ENCODE measurements at places on chromosomes 2 and 18. TPM values are rescaled to one million over a fixed set of nuclear protein-coding genes. Genes with fewer than 3 reads are reported as not detected.

- no peak for DNase-seq
- H3K36me3 ChIP-seq, result no peaks in the 10 kb centered on the region
- no peak overlapping the region for H3K27ac ChIP-seq
- H3K27me3 ChIP-seq, result no peaks in the 10 kb centered on the region
- no peaks in the 10 kb centered on the region for H3K4me1 ChIP-seq
- no peak overlapping the region for H3K4me3 ChIP-seq
Observed at GRCh38 chr2:85850451-85850850, 38.3 kb downstream of the ST3GAL5 start.

The TSPYL6 gene
- total RNA-seq, result not detected

GRCh38 chr2:141824790-141825189, 306.0 kb downstream of the LRP1B start:
- H3K4me1 ChIP-seq, result no peaks in the 10 kb centered on the region
- H3K4me3 ChIP-seq, result no peak overlapping the region
- no peaks in the 10 kb centered on the region for H3K36me3 ChIP-seq
- no peak overlapping the region for H3K27ac ChIP-seq
- no peak for DNase-seq

The TFPI gene
- 301 TPM for total RNA-seq

GRCh38 chr2:31060397-31060796, 77.8 kb downstream of the GALNT14 start:
- H3K27ac ChIP-seq, result no peak overlapping the region
- no peak overlapping the region for H3K4me3 ChIP-seq
- H3K27me3 ChIP-seq, result no peaks in the 10 kb centered on the region
- H3K4me1 ChIP-seq, result no peaks in the 10 kb centered on the region
- no peaks in the 10 kb centered on the region for H3K36me3 ChIP-seq

DNA sequence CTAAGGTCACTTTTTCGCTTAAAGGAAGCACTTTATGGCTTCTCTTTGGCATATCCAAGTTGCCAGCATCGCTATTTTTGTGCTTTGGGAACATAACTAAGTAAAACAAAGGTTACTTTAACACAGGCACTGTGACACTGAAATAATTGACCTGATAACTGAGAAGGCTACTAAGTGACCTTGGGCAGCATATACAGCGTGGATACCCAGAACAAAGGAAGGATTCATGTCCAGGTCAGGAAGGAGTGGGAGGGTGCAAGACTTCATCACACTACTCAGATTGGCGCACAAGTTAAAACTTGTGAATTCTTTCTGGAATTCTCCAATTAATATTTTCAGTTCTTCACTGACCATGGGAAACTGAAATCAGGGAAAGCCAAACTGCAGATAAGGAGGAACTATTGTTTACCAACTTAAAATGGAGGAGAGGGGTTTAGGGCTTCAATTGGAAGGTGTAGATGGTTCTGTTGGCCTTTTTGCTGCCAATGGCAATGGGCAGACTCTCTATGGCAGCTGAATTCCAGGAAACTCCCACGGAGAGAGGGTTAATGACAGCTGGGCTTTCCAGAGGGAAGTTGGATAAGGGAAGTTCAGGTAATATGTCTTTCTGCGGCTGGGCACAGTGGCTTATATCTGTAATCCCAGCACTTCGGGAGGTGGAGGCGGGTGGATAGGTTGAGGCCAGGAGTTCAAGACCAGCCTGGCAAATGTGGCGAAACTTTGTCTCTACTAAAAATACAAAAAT, 45.3 kb downstream of the COMMD1 start:
- no peak overlapping the region for H3K4me3 ChIP-seq
- peaks cover 19% of the 10 kb centered on the region for H3K4me1 ChIP-seq
- peak; percentile 77 for DNase-seq
- no peaks in the 10 kb centered on the region for H3K27me3 ChIP-seq
